NCI-H2107 (cell line): ENCODE measurements at places on chromosomes 7 and 10.

DNA sequence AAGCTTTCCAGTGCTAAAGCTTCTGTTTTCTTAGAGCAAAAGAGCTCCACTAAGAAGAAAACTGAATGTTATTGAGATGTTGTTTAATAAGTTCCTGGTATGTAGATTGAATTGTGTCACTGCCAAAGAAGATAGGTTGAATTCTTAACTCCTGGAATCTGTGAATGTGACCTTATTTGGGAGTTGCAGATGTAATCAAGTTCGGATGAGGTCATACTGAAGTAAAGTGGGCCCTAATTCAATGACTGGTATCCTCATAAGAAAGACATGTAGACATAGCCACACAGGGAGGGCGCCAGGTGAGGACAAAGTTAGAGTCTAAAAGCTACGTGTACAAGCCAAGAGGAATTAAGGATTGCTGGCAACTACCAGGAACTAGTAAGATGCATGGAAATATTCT, 732.1 kb upstream of the C7orf33 start:
- no peak for DNase-seq

GRCh38 chr10:58791137-58791536, 278.5 kb downstream of the BICC1 start:
- no peak for DNase-seq

DNA sequence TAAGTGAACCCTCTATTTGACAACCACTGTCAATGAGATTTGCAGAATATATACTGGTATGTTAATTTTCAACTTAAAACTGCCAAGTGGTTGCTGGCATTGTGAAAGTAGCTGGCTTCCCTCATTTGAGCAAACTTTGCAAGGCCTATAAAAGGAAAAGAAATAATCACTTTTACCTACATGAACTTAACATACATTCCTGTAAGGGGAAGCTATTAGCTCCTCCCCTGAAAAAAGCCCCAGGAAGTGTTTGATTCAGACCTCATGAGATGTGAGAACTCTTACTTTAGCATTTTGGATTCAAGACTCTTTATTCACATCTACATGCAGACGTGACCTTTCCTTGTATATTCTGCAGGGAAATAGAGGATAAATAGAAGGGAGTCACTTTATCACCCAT, 175.6 kb downstream of the OTUD1 start:
- DNase-seq = no peak

DNA sequence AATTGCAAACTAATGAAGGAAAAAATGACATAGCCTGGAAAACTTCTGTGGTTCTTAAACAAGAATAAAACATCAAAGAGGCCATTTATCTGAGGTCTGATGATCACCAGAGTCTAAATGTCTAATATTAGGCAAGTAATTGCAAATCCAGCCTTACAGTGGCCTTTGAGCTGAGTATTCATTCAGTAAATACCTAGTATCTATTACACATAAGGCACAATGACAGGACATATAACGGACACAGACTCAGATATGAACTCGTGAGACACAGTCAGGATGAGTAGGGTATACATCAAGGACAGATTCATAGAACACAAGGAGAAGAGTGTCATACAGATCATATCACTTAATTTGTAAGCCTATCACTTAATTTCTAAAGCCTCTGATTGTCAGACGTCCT, 16.8 kb downstream of the GPAM start:
- DNase-seq = no peak

- no peak for DNase-seq
Measured at GRCh38 chr10:58360412-58361004, 24.7 kb upstream of the TFAM start.

DNA sequence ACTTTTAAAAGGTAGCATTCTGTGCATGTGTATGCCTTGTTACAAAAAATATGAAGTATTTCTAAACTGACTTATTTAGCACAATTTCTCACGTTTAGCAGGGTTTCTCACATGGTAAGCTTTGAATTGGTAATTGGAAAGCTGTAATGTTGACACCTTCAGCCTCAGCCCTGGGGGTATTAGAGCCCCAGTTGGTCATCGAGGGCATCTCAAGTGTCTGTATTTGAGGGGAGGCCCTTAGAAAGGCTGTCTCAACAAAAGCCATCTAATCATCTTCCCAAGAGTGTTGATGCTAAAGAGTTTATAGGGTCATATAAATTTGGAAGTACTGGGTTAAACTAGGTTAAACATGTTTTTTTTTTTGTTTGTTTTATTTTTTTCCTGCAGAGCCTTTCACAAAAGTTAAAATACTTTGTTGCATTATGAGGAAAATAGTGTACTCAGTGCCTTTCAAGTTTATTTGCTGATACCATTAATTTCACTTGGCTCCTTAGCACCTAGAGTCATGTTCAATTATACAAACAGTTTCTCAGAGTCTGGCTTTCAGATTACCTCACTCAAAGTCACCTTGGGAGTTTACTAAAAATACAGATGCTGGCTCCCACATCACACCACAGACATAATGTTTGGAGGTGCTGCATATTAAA, 134.0 kb downstream of the CD36 start:
- no peak for DNase-seq

DNA sequence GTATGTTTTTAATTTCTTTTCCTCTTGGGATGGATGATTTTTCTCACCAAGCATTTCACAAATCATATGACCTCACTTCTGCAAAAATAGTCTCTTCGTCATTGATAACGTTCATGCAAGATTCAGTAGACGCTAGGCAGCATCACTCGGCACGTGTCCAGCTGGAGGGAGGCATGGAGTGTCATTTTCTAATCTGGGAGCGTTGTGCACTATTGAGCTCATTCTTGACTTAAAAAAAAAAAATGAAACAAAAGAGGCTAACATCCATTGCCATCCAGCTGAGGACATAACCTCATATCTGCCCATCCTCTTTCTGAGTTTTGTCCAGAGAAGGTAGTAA, 56.2 kb downstream of the COL17A1 start:
- DNase-seq = no peak

- DNase-seq = no peak
Measured at GRCh38 chr10:118927321-118927720, 102.2 kb upstream of the NANOS1 start.
